ENCODE measurements at places on chromosomes 2 and 18.

DNA sequence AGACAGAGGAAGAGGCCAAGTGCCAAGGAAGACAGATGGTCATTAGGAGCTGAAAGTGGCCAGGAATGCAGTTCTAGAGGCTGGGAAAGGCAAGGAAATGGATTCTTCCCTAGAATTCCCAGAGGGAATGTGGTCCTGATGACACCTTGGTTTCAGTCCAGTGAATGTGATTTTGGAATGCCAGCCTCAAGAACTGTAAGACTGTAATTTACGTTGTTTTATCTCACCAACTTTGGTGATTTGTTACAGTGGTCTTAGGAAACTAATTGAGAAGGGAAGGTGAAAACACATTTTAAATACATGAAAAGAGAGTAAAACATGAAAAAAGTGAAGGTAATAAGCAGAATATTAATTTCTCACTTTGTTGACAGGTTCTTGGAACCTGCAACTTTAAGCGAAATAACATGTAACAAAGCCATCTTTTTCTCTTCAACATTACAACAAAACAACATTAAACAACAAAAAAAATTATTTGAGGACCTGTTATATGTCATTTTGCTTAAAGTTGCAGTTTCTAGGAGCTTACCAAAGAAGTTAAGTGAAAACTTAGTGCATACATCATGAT, 370.2 kb downstream of the METTL4 start:
- DNase-seq: no peak

DNA sequence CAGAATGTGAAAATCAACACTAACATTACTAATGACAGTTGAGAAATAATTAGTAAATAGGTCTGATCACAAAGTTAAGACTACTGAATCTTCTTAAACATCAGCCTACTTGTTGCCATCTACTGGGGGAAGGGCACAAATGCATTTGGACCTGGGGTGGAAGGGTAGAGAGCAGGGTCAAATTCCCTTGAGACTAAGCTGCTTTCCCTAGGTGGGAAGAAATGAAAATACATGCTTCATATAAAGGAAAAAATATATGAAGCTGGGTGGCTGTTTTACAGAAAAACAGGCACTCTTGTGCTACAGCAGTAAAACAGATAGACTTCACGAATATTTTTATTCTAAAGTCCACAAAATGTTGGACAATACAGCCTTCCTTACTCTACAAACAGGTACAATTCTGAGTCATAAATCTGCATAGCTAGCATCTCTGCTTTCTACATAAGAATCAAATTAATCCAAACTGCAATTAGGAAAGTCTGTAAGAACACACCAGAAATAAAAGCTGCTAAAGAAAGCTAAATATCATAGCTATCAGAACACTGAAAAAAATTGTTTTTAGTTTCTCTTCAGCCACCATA, 10.9 kb downstream of the TRIP12 start:
- DNase-seq: no peak

- no peak for DNase-seq
Observed at GRCh38 chr2:20562540-20563225, 88.2 kb downstream of the HS1BP3 start.

GRCh38 chr2:118979152-118979861, 37.3 kb downstream of the MARCO start:
- DNase-seq: no peak

GRCh38 chr18:58490238-58490637, 138.7 kb downstream of the ALPK2 start:
- DNase-seq: no peak

GRCh38 chr18:62778976-62779869, 63.9 kb downstream of the PHLPP1 start:
- DNase-seq: no peak

DNA sequence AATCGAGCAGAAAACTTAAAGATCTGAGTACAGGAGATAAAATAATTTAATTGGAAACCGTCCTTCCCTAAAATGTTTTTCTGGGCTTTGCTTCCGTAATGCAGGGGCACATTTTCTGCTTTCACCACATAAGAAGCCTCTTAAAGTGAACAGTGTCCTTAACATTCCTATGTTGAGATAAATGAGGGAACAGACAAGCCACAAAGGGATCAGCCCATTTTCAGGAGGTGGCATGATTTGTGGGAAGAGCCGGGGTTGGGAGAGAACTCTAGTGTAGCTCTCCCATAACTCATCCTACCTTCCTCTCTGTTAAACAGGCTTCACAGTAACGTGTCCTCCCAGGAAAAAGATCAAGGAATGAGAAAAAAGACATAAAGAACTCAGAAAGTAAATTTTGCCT, 56.9 kb upstream of the ACVR1C start:
- DNase-seq: no peak

DNA sequence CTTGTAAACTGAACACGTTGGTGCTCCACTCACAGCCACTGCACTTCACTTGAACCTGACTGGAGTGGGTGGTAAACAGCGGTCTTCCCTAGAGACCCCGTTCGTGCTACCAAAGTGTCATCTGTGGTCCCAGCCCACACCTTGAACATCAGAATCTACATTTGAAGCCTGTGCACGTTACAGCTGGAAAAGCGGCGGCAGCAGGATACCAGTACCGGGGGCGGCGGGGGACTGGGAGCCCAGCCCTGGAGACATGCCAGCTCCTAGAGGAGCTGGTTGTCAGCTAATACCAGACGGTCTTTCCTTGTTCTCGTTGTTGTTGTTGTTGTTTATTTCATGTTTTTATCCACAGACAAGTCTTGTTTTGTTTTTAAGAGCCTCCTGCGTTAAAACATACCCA, 156.7 kb downstream of the WDSUB1 start:
- no peak for DNase-seq

GRCh38 chr2:86274918-86275275, 62.5 kb downstream of the REEP1 start:
- no peak for DNase-seq

DNA sequence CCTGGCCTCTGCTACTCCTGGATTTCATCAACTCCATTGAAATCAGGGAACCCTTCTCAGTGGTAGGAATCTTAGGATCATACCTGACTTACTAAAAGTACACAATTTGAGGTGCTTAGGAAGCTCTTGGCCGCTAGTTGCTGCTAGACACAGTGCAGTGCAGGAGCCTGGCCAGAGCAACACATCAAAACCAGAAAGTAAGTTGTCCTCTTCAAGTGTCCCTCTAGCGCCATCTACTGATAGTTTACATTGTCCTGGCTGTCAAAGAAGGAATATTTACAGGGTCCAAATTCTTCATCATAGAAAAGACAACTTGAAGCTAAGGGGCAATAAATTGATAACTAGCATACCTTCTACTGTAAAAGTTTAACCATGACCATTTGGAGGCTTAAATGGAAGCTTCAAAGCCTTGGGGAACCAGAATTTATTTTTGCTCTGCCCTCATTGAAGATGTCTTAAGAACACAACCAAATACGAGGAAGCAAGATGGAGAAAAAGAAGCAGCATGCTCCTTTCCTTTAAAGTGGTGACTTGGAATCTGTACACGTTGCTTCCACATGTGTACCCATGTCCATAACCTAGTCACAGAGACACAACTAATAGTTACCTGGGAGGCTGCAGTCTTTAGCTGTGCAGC, 889.1 kb upstream of the GCFC2 start:
- DNase-seq: peak; percentile 57

- no peak for DNase-seq
Observed at GRCh38 chr2:233936089-233936488, 18.9 kb downstream of the TRPM8 start.

DNA sequence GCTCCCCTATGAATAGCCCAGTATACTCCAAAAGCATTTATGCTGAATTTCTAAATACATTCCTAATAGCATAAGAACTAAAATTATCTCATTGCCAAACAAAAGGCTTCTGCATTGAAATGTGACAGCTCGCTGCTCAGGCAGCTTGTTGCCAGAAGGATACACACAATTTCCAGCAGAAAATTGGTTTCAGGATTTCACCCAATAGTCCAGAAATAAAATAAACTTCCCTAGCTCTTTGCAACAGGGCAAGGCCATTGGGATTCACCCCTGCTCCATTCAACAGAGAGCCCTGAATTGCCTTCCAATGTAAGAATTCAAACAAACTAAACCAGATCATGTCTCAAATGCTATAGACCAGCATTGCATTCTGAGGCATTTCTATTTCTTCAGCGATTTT, 70.7 kb downstream of the RBM43 start:
- no peak for DNase-seq

DNA sequence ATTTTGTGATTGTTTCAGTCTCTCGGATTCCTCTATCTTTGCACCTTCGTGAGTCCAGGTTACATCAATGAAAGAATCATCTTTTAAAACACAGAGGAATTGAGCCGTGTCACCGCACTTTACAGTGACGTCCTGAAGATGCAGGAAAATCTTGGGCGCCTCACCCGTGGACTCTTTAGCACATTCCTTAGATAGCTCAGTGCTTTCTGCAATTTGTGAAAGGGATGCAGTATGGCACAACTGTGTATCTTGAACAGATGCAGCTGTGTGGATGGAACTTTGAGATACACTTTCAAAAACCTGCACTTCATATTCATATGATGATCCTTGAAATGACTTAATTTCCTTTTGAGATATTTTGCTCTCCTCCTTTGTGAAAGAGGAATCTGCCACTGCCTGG, 50.9 kb downstream of the TTN start:
- no peak for DNase-seq

DNA sequence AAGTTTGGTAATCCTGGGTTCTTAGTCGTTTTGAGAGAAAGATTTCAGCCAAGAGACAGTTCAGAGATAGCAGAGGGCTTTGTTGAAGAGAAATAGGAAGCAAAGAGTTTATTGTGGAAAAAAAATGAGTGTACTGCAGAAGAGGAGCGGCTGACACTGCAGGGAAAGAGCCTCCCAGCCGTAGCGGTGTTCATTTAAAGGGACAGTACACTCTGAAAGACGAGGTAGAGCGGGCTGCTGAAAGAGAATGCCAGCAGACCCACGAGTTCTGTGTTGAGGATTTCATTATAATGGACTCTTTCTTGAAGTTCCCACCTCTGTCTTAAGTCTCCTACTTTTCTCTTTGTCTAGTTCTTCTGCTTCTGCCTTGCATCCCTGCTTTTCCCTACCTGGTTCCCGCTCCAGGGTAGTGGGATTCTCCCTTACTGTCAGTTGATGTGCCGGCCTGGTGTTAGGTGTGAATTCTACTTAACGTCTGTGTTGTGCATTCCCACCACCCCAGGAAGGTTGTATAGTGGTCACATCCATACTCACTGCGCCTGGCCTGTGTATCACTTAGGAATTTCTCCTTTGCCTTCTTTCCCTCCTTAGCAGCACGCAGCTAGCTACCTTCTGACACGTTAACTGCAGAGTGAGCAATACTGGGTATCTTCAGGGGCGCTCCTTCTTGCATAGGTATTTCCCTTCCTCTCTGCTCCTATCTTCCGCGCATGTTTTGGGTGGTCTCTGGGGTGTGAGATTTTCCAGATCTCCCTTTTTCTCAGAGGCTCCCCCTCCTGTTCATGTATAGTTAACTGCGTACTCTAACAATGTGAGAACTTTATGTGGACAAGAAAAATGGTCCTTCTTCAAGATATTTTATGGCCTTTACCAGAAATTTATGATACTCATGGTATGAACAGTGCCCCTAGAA, 164.5 kb downstream of the PTH2R start:
- no peak for DNase-seq

GRCh38 chr2:46269544-46270273, 27.5 kb upstream of the EPAS1 start:
- DNase-seq: no peak

- DNase-seq: no peak
Observed at GRCh38 chr2:157447741-157448140, 3.9 kb upstream of the CYTIP start.

DNA sequence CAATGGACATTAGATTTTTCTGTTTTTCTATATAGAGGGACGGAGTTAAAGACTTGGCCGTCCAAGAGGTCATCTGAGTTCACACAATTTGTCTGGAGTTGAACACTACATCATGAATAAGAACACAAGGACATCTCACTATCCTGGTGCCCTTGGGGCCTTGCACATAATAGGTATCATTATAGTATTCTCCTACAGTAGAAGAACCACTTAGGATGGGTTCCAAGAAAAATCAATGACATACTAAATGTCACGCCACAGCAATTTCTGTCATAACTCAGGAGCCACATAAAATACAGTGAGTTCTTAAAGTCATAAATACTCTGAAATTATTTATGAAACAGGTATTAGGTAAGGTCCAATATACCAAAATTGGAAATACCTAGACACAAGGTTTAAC, 154.4 kb downstream of the NCKAP5 start:
- DNase-seq: no peak

DNA sequence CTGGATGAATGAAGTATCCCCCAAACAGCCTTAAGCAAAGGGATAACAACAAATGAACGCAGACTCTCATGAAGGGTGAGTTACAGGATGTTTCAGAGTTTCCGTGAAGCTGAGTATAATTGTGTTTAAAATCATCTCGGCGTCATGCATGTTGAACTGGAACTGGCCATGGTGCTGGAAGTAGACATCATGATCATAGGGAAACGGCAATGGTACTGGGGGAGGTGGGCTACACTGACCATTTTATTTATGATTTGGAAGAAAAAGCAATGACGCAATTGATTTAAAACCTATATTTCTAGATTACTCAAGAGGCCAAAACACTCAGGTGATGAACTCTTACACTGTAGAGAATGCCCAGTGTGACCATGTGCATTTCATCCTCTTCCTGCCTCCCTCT, 387.9 kb upstream of the MYT1L start:
- DNase-seq: no peak

Measured in fibroblast of the conjunctiva (primary cell).